ENCODE measurements at places on chromosomes 5 and 9. TPM values are rescaled to one million over a fixed set of nuclear protein-coding genes. Genes with fewer than 3 reads are reported as not detected.

SPATA31D4 gene
- not detected for total RNA-seq

DNA sequence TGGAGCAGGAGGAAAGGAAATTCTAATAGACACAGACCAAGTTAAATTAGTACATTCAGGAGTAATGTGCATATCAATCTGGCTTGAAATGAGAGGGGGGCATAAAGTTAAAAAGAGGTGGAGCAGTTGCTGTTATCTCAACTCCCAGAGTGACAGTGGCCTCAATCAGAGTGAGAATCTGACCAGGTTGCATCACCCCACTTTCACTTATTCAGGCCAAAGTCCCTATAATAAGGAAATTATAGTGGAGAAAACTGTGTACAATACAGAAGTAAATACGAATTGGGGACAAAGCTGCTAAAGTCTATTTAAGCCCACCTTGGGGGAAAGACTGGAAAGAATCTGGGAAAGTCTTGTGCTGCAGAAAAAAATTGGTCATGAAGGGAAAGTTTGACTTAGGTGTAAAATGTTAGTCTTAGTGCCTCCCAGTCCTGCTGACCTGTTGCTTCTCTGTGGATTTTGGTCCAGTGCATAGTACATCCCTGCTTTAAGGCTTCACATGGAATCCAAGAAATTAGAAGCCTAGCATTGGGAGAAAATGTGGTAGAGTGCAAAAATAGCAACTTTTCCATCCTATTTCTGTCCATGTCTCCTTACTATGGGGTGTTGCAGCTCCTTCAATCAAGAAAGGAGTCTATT, 27.9 kb downstream of the MROH2B start:
- DNase-seq = no peak

DNA sequence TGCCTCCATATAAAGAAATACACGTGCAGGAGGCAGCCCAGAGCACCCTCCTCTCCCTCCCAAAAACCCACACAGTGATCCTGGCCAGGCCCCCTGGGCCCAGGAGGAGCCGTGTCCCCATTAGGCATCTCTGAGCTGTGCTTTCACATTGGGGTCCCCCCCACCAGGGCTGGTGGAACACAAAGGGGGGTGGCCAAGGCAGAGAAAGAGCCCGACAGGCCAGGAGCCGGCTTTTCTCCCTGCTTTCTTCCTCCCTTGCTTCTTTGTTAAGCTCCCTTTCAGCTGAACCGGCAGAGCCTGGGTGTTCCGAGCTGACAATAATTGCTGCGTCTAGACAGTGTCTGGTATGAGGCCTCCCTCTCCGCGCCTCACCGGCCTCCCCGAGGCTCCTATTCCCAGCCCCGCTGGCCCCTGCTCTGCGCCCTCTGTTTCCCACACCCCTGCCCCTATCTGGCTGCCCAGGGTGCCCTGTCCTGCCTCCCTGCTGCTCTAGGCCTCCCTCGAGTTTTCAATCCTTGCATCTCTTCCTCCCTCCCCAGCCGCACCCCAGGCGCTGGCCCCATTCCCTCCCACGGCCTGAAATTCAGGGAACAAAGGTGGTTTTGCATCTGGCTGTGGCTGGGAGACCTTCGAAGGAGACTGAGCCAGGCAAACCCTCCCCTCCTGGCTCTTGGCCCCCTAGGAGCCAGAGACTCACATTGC, 120.6 kb downstream of the C9orf50 start:
- DNase-seq = no peak

DNA sequence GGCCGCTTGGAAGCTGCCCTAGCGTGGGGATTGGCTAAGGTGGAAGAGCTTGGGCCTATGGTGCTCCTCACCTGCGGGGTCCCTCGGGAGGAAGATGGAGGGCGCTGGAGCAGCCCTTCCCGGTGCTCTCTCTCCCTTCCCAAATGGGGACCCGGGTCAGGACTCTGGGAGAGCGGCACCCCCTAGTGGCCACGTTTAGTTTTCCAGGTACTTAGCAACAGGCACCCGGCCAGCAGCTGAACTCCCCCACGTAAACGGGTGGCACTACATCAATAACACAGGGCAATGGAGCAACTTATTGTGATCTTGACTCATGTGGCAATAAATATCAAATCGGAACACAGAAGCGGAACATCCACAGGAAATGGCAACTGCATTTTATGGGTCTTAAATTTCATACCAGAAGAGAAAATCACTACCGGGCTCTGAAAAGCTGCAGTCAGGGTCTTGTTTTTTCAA, 316.6 kb downstream of the AGTPBP1 start:
- DNase-seq = peak; percentile 71

DND1 gene
- total RNA-seq = 3.5 TPM

DNA sequence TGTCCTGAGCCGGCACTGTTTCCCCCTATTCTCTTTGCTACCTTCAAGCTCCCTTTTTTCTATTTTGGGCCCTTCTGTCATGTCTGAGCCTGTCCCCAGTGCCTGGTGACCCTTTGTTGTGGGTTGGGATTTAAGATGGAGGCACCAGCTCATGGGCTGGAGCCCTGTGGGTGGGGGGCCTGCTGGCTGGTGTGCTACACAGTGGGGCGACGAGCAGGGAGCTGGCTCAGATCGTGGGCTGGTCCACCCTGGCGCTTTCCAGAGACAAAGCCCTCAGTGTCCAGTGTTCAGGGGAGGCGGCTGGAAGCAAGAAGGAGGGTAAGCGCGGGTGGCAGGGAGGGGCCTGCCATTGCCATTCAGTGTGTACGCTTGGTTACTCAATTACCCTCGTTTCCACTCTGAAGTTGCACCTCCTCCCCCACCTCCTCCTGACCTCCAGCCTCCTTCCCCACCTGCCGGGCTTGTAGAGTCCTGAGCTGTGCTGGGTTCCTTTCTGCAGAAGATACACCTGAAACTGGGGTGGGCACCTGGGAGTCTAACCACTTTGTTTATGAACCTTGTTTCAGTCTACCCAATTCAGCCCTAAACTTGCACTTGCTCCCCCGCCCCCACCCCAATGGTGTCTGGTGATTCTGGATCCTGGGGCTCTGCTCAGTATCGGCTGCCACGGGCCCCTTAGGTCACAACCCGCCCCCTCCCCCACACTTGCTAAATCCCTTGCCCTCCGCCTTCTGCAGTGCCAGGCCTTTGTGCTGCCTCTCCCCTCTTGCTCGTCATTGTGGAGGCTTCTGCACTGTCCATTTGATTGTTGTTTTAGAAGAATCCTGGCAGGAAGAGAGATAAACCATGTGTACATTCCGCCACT, 49.9 kb downstream of the MVB12B start:
- DNase-seq = no peak

DNA sequence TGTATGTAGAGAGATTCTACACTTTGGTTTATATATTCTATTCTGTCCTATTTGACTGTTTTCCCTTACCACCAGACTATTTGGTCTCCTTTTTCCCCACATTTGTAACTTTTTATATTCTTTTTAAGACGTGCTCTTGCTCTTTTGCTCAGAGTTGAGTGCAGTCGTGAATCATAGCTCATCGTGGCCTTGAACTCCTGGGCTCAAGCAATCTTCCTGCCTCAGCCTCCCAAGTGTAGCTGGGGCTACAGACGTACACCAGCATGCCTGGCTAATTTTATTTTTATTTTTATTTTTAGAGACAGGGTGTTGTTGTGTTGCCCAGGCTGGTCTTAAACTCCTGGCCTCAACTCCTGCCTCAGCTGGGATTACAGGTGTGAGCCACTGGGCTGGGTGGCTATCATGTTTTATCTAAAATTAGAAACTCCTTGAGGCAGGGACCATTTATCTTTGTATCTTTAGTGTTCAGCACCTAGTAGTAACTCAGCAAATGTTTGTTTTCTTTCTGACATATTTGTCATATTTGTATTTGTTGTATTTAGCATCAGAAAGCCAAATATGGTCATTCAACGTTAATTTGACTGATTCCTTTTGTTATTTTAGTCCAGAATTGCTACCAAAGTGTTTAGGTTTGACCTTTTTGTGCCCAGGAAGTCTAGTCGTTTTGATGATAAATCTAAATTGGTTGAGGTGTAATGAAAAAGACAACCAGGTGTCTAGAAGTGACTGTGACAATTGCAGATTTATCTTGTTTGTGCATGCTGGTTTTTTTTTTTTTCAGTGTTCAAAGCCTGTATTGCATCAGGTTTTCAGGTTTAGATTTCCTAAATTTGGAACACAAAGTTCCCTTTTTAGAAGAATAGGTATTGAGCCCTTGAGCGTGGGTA, 44.3 kb downstream of the ERBIN start:
- no peak for DNase-seq
